ENCODE measurements at places on chromosomes 7 and 10.
A peak's percentile ranks its signal among the peaks of the same experiment; 100 is the strongest.

- no peak for DNase-seq
Observed at GRCh38 chr10:72879245-72879644, 14.3 kb upstream of the OIT3 start.

DNA sequence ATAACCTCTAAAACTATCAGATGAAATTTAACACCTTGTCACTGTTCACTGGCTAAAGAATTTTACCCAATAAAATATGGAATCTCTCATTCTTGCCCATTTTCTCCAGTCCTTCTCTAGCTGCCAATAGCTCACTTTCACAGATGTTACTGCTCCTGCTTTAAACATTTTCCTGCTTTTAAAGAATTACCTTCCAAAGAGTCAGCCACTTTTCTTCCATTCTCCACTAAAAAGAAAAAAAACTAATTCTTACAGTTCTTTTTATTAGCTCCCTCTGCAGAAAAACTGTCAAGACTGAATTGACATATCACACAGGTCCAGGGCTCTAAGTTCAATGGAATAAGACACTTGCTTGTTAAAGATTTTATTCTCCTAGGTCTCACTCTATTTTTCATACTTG is 114.8 kb downstream of the SFMBT2 start:
- no peak for DNase-seq

DNA sequence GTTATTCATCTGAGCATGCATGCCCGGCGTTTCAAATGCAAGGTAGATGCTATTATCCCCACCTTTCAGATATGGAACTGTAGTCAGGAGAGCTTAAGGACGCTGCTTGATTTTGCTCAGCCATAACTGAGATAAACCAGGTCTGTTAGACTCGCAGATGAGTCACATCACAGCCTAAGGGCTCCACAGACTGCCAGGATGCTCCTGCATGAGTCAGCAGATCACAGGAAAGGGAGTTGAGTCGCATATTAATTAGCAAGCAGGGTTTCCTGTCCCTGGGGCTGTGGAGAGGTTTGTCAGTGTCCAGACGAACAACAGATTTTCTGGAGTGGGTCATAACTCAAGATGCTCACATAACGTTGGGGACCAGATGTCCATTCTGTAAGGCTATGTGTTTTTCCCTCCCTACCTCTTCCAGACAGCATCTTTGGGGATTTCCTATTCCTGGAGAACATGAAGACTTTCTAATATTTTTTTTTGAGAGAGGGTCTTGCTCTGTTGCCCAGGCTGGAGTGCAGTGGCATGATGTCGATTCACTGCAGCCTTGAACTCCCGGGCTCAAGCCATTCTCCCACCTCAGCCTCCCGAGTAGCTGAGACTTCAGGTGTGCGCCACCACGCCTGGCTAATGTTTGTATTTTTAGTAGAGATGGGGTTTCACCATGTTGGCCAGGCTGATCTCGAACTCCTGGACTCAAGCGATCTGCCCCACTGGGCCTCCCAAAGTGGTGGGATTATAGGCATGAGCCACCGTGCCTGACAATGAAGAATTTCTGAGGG is 36.7 kb downstream of the PFKFB3 start:
- DNase-seq: no peak

DNA sequence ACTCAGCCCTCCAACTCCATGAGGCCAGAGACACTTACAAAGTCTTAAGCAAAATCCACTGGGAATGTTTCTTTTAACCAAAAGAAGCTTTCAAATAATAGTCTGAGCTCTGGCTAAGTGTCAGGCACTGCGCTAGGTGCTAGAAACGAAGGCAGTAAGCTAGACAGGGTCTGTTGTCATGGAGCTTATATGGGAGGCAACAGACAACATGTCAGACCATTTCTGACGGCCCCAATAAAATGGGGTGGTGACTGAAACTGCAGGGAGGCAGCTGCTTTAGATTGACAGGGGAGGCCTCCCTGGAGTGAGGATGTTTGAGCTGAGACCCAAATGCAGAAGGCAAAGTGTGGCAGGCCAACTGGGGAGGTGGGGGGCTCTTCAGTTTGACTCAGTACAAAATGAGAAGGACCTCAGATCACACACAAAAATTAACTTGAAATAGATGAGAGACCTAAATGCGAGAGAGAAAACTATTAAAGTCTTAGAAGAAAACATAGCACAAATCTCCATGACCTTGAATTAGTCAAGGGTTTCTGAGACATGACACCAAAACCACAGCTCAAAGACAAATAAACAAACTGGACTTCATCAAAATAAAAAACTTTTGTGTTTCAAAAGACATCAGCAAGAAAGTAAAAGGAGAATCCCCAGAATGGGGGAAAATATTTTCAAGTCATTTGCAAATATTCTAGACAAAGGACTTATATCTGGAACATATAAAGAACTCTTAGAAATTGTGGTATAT is 40.6 kb downstream of the SH3PXD2A start:
- peak; percentile 0 for DNase-seq

- no peak for DNase-seq
Observed at GRCh38 chr10:46001187-46001756, 29.0 kb downstream of the TIMM23 start.

DNA sequence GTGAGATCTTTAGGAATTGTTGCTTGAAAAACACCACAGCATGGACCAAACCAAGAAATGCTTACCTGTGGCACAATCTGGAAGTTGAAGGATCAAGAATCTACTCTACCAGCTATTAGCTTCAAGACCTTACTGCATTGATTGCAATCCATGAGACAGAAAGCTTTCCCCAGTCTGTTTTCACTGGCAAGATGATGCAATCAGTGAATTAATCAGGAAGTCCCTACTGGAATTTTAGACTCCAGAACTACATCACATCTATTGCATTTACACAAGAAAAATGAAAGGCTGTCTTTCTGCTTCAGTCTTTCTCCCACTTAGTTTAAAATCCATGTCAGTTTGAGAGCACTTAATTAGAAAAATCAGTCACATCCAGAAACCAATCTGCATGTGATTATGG is 191.7 kb downstream of the TFEC start:
- DNase-seq: no peak

- DNase-seq: peak; percentile 69
Observed at GRCh38 chr7:45920502-45921380, at the start of gene IGFBP3. Gene IGFBP3, minus strand, starts transcription at chr7:45921272. Its CDS starts 132 bp downstream, at chr7:45921140.

GRCh38 chr10:125462845-125463244 is 220.1 kb downstream of the TEX36 start:
- no peak for DNase-seq

DNA sequence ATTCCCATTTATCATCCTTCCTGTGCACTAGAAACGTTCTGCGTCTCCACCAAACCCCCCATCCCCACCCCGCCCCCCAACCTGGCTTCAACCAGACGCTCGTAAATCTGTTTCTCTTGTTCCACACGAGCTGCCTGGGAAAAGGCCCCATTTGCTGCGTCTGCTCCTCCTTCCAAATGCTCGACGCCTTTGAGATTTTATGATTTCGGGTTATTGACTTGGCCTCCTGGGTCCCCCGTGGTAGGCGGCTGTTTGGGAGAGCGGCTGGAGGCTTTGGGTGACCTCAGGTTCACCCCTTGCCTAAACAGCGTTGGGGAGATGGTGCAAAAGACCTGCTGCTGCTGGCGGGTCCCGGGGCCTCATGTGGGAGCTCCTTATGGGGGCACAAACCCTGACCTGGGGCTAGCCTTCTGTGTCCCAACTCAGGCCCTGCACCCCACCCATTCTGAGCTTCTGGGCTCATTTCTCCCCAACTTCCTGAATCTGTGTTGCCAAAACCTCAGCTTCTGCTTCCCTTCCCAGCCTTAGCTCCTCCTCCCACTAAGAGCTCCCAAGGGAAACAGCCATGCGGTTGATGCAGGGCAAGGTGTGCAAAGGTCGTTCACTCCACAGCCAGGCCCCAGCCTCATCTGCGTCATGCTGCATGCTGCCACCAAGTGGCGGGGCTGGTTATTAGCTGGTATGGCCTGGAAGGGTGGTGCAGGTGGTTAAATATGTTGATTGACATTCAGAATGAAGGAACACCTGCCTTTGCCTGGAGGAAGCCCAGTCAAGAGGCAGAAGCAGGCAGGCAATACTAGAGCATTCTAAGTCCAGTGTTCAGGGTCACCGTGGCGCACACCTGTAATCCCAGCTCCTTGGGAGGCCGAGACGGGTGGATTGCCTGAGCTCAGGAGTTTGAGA is 49.1 kb upstream of the ELN start:
- DNase-seq: no peak

DNA sequence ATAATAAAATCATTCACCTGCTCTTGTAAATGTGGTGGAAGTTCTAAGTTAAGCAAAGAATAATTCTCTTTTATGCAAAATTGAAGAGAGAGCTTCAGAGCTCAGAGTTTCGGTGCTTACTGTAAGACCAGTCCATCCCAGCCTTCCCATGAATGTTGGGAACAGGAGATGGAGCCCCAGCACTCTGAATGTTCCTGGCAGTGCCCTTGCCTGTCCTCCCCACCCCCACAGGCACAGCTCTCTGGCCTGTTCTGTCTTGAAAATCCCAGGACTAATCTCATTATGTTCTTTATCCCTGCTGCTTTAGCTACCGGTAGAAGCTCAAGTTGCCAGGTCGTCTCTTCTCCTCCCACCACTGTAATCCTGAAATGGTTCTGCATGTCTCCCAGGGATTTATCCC is 29.1 kb upstream of the LHFPL3 start:
- no peak for DNase-seq

- no peak for DNase-seq
Observed at GRCh38 chr10:44619975-44620374, 235.1 kb upstream of the CXCL12 start.

- DNase-seq: no peak
Observed at GRCh38 chr7:18693406-18693805, 197.9 kb downstream of the HDAC9 start.

- DNase-seq: no peak
Observed at GRCh38 chr7:15581352-15581951, 19.6 kb upstream of the AGMO start.

DNA sequence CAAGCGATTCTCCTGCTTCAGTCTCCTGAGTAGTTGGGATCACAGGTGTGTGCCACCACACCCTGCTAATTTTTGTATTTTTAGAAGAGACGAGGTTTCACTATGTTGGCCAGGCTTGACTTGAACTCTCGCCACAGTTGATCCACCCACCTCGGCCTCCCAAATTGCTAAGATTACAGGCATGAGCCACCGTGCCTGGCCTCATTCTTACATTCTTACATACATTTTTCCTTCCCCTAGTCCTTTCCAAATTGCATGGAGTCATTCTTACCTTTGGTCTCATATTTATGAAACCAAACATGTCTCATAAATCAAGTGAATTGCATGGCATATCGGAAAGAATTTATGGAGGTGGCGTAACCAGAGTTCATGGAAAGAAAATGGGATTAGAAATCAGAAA is 148.5 kb downstream of the ANLN start:
- no peak for DNase-seq

- DNase-seq: no peak
Observed at GRCh38 chr10:108404155-108404554, 1239.6 kb upstream of the SORCS1 start.

GRCh38 chr10:131179361-131179760 is 132.2 kb downstream of the TCERG1L start:
- no peak for DNase-seq

- DNase-seq: no peak
Observed at GRCh38 chr7:108016841-108017775, 14.1 kb upstream of the LAMB1 start.

DNA sequence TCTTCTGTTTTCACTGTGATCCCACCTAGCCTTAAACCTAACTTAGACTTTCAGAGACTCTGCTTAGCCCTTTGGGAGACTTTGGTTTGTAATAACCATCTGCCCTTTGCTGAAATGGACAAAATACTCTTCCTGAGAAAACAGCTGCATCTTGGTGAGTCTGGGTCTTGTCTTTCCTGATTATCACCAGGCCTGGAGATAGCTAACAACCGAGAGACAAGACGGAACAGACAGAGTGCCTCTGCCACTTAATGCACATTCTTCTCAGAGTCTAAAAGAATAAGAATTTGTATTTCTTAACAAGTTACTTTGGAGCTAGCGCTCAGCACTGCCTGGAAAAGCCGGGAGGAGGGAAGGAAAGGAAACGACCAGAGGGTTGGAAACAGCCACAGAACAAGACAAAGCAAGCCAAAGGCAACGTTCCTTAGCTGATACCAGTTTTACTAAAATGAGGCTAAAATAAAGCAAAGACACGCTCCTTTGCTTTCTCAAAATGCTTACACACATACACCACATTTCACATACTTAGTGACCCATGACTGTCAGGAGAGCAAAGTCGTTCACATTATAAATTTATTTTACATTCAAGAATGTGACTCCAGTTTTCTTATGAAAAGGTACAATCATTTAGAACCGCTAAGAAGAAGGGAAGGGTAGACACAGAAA is 70.3 kb upstream of the DGKI start:
- DNase-seq: no peak

GRCh38 chr10:93593254-93593653 is 7.8 kb downstream of the RBP4 start:
- DNase-seq: no peak

GRCh38 chr7:138917771-138918170 is 63.4 kb downstream of the KIAA1549 start:
- no peak for DNase-seq

- no peak for DNase-seq
Observed at GRCh38 chr7:152911922-152912321, 152.4 kb downstream of the ACTR3B start.

- no peak for DNase-seq
Observed at GRCh38 chr10:91090761-91091529, 129.5 kb upstream of the PCGF5 start.

DNA sequence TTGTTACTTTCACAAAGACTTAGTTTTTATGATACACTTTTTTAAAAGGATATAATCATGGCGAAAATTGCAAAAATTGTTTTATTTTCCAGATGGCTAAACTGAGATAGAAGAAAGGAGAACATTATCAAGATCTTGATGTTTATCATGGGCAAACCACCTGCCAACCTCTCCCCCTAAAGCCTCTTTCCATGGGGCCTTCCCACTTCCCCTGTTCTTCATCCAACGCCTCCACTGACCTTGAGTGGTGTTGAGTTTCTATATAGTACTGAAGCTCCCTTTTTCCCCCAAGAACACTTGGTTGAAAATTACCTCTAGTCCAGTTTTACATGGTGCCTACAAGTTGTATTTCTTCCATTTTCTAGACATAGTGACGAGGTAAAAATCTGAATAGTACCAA is 5.0 kb downstream of the CREB3L2 start:
- DNase-seq: no peak

DNA sequence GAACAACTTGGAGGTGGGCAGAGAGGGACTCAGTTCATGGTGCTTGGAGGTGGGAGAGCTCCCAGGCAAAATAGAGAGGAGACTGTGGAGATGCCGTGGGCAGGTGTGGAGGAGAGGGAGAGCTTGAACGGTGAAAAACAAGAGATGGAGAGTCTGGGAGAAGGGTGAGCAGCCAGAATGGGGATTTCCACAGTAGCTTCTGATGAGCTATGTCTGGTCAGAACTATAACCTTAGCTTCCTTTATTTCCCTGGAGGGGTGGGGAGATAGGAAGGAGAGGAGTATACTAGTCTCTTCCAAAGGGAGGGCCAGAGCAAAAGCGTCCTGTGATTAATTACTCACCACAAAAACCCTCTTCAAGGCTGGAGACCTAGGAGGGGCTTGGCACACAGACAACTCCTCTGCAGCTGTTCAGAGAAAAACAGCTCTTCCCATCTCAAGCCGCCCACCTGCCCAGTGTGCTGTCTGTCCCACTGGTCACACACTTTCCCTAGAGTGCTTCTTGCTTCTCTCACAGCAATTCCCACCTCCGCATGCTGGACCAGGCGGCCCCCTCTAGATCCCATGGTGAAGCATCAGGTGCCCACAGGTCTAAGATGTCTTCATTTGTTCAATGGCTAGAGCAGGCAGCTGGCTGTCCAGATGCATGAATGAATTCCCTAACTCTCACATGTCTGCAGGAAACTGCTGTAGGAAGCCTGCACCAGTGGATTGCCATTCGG is 41.9 kb downstream of the TAS2R41 start:
- peak; percentile 18 for DNase-seq
